ENCODE measurements at places on chromosomes 16 and 17.

GRCh38 chr17:64236827-64237403 is 26.1 kb downstream of the TEX2 start:
- DNase-seq, result no peak

GRCh38 chr17:62668091-62668804 is 40.8 kb downstream of the MRC2 start:
- no peak for DNase-seq

DNA sequence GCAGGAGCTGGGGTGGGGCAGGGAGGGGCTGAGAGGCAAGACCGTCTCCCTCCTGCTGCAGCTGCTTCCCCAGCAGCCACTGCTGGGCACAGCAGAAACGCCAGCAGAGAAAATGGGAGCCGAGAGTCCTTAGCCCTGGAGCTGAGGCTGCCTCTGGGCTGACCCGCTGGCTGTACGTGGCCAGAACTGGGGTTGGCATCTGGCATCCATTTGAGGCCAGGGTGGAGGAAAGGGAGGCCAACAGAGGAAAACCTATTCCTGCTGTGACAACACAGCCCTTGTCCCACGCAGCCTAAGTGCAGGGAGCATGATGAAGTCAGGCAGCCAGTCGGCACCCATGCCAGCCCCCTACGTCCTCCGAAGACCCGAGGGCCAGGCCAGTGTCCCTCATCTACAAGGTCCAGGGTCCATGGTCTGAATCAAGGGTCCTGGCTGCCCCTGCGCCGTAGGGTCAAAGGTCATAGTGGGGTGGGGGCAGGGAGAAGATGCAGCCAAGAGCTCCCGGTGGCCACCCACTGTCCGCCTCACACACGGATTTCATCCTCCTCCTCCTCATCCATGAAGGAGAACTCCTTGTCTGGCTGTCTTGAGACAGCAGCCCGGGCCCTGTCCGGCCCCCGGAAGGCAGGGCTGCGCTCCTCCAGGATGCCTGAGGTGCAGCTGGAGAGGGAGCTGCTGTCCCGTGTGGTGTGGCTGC is 23.4 kb upstream of the CPSF4L start:
- no peak for DNase-seq

DNA sequence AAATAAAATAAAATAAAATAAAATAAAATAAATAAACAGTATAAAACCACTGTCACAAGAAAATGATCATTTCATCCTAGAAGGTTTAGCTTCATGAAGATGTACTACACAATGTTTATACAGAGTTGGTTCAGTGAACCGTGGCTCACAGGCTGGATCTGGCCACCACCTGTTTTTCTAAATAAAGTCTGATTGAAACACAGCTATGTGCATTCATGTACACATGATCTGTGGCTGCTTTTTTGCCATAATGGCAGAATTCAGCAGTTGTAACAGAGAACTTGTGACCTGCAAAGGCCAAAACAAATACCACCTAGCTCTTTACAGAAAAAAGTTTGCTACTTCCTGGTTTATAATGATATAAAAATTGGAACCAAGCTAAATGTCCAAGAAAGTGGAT is 12.6 kb upstream of the RPRML start:
- no peak for DNase-seq

DNA sequence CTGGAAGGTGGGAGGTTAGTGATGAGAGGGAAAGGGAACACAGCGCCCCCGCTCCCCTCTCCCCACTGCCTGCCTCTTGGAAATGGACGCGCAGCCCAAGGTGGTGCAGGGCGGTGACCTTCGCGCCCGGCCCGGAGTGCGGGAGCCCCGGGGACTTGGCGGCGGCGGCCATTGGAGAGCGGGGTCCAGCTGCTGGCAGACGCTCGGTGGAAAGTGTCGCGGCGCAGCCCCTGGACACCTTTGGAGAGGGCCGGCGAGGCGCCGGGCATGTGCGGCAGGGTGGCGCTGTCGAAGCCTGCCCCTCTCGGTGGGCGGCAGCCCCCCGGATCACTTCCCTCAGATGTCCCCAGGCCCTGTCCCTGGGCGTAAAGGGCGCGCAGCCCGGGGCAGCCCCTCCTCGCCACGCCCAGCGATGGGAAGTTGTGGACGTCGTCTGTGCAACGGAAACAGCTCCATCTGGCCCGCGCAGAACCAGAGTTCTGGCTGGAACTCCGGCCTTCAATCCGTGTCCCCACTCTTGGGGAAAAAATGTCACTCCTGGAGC is 16.7 kb downstream of the SALL1 start:
- no peak for DNase-seq
